ENCODE measurements at places on chromosomes 16 and 17.

DNA sequence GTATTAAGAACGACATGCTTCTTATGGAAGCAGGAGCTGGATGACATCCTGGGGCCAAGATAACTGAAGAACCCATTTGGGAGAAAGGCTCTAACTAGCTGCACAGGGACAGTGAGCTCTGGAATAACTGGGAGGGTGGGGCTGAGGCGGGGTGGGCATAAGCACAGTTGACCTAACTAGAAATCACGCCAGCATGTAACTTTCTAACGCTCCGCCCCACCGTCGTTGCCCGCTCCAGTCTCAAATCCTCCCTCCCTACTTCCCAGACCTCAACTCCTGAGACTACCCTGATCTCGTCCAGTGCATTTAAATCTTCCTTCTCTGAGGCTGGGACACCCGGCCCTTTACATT lies 436 bp downstream of the PHB1 start:
- DNase-seq, result no peak

GRCh38 chr17:50238601-50239280 lies 35.5 kb upstream of the TMEM92 start:
- no peak for DNase-seq

DNA sequence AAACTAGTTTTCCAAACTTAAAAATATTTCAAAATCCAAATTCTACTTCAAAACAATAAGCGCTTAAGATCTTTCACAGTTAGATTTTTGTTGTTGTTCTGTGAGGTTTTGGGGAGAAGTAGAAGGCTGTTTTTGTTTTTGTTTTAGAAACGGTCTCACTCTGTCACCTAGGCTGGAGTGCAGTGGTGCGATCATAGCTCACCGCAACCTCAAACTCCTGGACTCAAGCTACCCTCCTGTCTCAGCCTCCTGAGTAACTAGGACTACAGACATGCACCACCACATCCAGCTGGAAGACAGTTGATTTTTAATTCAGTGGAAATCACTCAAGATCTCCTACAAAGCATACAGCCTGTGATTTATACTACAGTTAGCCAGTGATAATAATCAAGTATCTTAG lies 2.7 kb downstream of the SHCBP1 start:
- DNase-seq, result no peak

- no peak for DNase-seq
These were observed 70.8 kb upstream of the KCTD5 start for GRCh38 chr16:2611499-2611862.

GRCh38 chr16:49345829-49346228 lies 27.8 kb upstream of the C16orf78 start:
- no peak for DNase-seq

DNA sequence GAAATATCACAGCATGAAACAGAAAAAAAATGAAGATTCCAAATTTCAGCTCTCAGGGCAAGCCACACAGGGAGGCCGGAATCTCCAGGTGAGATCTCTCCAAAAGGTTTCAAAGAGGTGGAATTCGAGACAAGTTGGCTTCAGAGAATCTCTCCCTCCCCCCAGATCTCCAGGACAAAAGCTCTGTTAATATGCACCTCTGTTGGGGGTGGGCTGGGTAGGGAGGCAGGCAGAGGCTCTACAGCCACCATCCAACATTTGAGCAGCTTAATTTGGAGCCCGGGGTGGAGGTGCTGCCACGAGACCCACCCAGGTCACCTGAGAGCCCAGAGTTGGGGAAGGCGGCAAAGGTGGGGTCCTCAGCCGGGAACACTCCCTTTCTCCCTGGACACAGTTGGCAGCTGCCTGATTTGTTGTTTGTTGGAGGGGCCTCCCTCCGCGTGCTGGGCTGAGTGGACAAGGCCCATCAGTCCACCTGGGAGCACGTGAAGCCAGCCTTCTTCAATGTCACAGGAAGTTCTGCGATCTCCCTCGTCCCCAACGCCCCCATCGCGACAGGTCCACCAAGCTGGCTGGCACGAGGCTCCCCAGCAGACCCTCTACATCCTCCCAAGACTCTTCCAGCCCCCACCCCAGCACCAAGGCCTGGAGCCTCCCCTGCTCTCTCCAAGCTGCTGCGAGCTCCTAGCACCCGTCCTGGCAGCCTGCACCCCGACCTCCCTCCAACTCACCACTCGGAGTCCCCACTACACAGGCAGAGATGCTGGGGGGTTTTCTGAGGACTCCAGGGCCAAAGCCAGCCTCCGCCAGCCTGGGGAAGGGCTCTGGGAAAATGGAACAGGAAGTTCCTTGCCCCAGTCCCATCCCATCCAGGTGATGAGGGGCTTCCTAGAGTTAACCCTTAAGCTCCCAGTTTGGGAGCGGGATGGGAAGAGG lies at the start of gene ZSCAN10:
TSS of gene ZSCAN10 (minus strand) at position 836 of the 936 bp plus-strand sequence. CDS start 6,357 bp downstream, outside the sequence.
- DNase-seq, result no peak

DNA sequence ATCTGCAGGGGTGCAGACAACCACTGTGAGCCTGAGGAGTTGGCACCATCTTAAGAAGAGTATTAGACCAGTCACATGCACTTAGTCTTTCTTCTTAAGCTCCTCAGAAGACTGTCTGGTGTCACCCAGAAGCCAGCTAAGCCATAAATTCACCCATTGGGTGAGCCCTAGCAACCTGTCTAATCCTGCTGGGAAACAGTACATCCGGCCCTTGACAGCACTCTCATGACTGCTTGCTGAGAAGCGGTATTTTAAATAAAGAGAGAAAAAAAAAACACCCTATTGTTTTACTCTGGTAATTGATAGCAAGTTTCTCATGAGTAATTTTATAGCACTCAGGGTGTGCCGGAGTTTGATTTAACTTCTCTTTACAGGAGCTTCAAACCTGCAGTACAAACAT lies 134.7 kb downstream of the SOX9 start:
- no peak for DNase-seq

GRCh38 chr16:705431-706188 lies at the start of gene FBXL16:
FBXL16 (minus strand) TSS chr16:705801; CDS start chr16:697405, 8,396 bp downstream.
- no peak for DNase-seq

DNA sequence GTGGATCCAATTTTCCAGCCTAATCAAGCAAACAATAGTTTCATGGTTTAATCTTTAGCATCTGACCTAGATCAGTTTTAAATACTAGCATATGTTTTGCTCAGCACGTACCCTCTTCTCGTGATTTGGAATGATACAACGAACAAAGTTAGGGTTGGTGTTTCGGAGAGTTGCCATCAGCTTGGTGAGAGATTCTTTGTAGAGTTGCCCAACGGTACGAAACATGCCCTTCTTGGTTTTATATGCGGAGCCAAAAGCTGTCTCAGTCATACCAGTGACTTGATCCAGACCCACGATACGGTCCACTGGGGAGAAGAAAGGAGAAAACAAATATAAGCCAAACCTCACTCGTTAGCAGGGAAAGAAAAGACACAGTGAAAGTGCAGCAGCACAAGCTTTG lies 85.3 kb downstream of the NDEL1 start:
- no peak for DNase-seq

- DNase-seq, result peak; percentile 94
These were observed at the start of gene SPAG5 for GRCh38 chr17:28598799-28599310. SPAG5 (minus strand) TSS chr17:28599025; CDS start chr17:28598946, 79 bp downstream.

GRCh38 chr17:5050278-5050677 lies 15.1 kb upstream of the SLC52A1 start:
- no peak for DNase-seq

Measured in stimulated activated CD4-positive, alpha-beta T cell treated with anti-CD3 and anti-CD28 coated beads, Interleukin-1b, Interleukin-23, amount 100 ng/mL, for 1 hour (primary cell).